LHCN-M2 (cell line): ENCODE measurements at places on chromosomes 2 and 18. TPM values are rescaled to one million over a fixed set of nuclear protein-coding genes. Genes with fewer than 3 reads are reported as not detected.

The REG1B gene
- not detected in 2 replicates for total RNA-seq

DNA sequence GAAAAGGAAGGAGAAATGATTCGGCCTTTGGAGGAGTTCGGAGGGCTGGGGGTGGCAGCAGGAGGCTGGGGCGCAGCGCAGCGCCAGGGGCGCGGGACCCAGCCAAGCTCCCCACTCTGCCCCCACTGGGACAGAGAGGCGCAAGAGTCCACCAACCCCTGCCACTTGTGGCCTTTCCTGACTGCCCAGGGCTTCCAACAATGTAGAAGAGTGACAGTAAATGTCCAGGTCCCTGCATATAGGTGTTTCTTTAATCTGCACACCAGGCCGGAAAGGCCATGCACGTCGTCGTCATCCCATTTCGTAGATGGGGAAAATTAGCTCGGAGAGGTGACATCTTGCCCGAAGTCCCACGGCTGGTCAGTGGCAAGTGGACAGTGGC is 96.6 kb downstream of the INHBB start:
- no peak for DNase-seq

- DNase-seq = no peak
Measured at GRCh38 chr18:60247103-60247502, 125.5 kb downstream of the MC4R start.

DNA sequence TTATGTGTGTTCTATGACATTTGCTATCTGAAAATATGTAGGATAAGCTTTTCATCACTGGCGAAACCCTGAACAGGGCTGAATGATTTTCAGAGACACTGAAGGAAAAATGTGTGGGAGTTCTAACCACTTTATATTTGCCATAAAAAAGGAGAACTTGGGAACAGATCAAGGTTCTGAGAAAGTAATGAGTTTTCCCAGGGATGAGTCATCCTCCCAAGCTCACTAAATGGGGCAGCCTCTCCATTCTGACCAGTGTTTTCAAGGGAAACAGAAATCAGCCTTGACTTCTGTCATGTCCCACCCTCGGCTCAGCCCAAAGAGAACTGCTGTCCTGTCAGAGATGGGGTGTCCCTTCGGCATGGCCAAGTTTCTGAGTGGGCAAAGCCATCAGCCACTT is 2109.8 kb upstream of the CELF4 start:
- DNase-seq = peak; percentile 48

GRCh38 chr2:204004912-204005311 is 68.3 kb downstream of the ICOS start:
- DNase-seq = no peak

DNA sequence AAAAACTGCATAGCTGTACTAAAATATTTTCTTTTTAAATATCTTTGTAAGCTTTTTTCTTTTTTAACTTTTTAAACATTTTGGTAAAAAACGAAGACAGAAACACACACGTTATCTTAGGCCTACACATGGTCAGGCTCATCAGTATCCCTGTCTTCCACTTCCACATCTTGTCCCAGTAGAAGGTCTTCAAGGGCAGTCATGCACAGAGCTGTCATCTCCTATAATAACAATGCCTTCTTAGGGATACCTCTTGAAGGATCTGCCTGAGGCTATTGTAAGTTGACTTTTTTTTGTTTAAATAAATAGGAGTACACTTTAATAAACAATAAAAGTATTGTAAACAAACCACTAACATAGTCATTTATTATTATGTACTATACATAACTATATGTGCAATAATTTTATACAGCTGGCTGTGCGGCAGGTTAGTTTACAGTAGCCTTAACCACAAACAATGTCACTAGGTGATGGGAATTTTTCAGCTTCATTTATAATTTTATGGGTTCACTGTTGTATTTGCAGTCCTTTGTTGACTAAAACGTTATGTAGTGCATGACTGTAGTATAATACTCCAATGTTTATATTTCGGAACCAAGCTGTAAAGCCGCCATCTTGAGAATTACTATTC is 124.4 kb downstream of the MAP4K4 start:
- no peak for DNase-seq

The G6PC2 gene
- total RNA-seq = not detected in 2 replicates
